ENCODE measurements at places on chromosomes 13 and 19.

DNA sequence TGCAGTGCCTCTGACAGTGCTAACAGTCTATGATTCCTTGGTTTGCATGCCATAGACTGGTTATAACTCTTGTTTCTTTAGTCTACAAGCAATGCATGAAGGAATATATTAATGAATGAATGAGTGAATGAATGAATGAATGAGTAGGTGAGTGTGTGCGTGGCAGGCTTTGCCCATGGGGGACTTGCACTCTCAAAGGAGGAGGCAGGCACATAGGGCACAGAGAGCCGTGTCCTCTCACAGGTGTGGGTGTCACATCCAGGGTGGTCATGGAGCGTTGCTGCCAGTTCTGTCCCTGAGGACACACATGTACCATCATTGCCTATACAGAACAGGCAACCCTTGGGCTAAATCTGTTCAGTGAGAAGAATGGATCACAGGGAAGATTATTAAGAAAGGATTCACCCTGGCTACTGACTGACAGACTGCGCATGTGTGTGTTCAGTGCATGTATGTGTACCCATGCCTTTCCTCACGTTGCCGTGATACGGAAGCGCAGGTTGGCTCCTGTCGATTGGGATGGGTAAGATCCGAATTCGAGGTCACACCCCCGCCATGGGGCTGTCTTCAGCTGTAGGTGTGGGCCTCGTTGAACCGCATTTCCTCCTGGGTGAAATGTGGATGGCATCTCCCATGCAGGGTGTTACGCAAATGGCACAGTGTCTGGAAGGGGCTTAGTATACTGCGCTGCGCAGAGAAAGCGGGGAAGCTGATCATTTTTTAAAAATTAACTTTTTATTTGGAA lies 161.4 kb downstream of the STK24 start:
- DNase-seq = no peak

- no peak for DNase-seq
These were observed 105.6 kb downstream of the SPRY2 start for GRCh38 chr13:80235166-80235966.

DNA sequence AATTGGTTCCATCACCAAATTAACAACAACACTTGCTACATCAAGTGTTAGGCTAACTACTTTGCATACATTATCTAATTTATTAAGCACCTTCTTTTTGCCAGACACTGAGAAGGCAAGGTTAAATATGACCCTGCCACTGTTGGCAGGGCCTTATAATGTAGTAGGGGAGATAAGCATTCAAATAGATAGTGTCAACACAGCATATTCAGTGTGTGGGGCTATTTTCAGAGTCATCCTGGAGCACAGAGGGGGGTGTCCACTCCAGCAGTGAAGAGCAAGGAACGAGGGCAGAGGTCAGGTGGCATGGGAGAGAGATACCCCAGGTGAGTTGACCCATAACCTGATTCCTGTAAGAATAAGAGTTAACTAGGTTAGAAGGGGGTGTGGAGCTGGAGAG lies 121.6 kb downstream of the COG6 start:
- DNase-seq = no peak

- DNase-seq = no peak
These were observed 9.5 kb downstream of the GPR32 start for GRCh38 chr19:50779504-50780457.

DNA sequence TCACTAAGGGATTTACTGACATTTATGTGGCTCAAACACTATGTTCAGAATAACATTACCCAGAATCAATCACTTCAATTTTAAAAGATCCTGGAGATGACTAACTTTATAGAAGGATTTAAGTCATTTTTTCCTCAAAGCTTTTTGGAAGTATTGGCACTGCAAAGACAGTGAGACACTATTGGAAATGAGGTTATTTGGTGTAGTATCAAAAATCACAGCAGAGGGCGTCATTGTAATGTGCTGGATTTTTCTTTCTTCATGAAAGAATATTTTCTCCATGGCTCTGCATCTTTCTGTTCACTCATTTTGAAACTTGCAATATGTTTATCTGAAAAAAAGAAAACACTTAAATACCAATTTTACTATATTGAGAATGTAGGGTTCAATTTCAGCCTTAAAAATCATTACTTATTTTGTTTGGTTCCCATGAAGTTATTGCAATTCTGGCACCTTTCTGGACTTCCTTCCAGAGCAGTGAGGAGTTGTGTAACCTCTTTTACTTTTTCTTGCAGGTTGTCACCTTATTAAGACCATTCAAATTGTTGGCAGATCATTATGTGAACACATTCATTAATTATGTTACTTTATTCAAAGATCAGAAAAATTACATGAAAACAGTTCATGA lies 3.7 kb upstream of the CSNK1A1L start:
- no peak for DNase-seq

DNA sequence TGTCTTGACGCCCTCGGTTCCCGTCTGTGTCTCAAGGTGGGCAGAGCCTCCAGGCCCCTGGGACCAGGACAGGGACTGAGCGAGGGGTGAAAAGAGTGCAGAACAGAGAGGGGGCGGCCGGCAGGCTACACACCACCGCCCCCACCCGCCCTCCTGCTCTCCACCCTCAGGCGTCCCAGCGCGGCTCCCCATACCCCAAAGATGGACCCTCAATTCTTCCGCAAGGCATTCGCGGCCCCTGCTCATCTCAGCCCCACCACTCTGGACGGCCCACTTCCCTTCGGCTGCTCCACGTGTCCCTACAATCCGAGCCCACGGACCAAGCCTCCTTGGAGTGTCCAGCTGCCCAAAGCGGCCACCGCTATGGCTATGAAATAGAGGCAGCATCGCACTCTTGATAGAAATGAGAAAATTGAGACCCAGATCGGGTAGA lies 1.8 kb downstream of the KLF16 start:
- DNase-seq = no peak

DNA sequence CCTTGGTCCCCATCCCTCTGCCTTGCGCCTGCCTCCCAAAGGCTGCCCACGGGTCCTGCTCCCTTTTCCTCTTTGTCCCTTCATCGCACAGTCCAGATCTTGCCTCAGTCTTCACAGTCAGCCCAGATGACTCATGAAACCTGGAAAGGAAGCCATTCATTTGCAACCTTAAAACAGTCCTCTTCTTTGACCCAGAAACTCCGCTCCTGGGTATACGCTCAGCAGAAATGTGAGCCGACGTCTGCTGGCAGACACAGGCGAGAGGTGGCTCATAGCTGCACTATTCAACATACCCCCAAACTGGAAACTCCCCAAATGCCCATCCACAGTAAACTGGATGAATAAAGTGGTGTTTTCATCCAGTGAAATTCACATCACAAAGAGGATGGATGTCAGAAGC lies 13.6 kb upstream of the PEPD start:
- no peak for DNase-seq

GRCh38 chr13:27359199-27359821 lies 65.1 kb upstream of the GTF3A start:
- no peak for DNase-seq

DNA sequence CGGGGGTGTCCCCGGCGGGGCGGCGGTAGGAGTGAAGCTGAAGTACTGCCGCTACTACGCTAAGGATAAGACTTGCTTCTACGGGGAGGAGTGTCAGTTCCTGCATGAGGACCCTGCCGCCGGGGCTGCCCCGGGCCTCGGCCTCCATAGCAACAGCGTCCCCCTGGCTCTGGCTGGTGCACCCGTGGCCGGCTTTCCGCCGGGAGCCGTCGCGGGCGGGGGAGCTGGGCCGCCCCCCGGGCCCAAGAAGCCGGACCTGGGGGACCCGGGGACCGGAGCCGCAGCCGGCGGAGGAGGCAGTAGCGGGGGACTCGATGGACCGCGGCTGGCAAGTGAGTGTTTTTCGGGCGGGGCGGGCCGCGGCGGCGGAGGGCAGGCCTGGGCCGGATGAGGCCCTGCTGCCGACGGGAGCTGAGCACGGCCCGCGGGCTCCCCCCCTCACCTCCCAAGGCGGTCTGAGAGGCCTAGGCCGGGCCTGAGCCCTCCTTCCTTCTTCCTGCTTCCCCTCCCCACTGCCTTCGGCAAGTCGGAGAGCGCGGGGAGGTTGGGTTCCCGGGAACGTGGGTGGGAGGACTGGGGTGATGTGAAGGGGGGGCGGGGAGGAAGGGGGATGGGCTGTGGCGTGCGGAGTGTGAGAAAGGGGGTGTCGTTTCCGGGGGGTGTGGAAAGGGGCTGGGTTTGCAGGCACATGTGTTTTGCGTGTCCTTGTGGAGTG lies 568 bp downstream of the PAN3 start:
- no peak for DNase-seq

GRCh38 chr19:39413911-39414608 lies 1.6 kb downstream of the PLEKHG2 start:
- no peak for DNase-seq

GRCh38 chr13:114015111-114015968 lies 41.5 kb upstream of the C13orf46 start:
- DNase-seq = no peak

Data from vagina (tissue), 2 donors.